ENCODE measurements at places on chromosomes 1 and 21.

- no peak for DNase-seq
Measured at GRCh38 chr1:247906504-247907047, 11.2 kb downstream of the OR2W3 start.

- no peak for DNase-seq
Measured at GRCh38 chr1:2019571-2020309, 595 bp downstream of the GABRD start.

DNA sequence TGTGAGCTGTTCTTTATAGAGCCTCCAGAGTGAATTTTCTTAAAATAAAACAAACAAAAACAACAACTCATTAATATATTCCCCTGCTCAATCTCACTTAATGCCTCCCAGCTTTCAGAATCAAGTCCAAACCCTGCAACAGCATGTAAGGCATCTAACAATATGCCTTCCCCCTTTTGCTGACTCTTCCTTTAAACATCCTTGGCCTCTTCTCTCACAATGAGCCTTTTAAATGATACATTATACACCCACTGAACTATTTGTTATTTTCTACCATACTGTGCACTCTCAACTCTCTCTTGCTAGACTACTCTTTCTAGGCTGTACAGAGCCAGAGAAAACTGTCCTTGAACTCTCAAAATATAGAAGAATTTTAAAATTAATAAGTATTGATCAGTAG lies 115.2 kb upstream of the SNX7 start:
- no peak for DNase-seq

GRCh38 chr1:25642574-25643108 lies 26.1 kb downstream of the MAN1C1 start:
- no peak for DNase-seq

GRCh38 chr1:222454782-222455181 lies 93.1 kb downstream of the HHIPL2 start:
- DNase-seq, result no peak

GRCh38 chr21:43370091-43370658 lies 56.8 kb downstream of the SIK1 start:
- DNase-seq, result no peak

DNA sequence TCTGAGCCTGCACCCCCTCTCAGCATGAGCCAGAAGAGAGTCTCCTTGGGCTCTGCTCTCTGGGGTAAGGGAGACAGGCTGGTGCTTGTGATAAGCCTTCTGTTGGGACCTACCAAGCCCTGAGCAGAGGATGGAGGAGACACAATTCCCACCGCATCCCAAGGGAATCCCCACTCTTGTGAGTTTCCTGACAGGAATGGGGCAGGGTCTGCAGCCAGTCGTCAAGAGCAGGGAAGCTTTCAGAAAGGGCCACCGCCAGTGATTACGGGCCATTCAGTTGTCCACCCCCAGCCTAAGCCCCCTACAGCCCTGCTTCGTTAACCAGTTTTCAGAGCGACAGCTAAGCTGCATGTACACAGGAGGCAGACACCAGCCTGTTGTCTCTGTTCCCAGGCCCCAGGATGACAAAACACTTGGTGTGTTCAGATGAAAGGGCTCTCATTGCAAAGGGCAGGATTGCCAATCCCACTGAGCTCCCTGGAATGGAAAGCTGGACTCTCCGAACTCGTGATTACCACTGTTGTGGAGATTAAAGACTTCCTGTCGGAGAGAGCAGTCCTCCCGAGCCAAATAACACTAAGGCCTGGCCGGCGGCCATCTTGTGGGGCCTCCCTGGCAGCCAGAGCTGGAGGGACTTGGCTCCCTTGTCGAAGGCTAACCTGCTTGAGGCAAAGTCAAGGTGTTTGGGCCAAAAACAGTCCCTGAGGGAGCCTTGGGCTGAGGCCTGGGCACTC lies 37.4 kb upstream of the SLC30A1 start:
- DNase-seq, result no peak

GRCh38 chr1:200369131-200369530 lies 40.7 kb downstream of the ZNF281 start:
- no peak for DNase-seq

DNA sequence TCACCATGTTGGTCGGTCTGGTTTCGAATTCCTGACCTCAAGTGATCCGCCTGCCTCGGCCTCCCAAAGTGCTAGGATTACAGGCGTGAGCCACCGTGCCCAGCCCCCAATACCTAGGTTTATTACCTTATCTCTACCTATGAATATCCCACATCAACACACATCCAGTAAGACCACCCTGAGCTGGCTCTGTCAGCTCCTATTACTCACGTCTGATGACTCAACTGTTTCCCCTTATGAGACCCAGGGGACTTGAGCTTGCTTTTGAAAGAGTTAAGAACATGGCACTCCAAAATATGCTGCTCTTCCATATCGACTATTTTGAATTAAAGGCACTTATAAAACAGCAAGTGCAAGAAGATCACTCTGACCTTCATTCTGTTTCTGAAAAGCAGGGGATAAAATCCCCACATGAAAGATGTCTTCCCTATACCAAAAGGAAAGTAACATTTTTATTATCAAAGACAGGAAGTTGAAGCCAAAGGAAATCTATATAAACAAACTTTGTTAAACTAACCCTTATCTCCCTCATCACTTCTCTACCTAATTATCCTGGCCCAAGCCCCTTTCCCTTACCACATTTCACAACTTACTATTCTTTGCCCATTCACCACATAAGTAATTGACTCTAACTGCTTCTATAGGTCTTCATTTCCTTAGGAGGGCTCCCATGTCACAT lies 41.3 kb upstream of the OSBPL9 start:
- DNase-seq, result no peak

DNA sequence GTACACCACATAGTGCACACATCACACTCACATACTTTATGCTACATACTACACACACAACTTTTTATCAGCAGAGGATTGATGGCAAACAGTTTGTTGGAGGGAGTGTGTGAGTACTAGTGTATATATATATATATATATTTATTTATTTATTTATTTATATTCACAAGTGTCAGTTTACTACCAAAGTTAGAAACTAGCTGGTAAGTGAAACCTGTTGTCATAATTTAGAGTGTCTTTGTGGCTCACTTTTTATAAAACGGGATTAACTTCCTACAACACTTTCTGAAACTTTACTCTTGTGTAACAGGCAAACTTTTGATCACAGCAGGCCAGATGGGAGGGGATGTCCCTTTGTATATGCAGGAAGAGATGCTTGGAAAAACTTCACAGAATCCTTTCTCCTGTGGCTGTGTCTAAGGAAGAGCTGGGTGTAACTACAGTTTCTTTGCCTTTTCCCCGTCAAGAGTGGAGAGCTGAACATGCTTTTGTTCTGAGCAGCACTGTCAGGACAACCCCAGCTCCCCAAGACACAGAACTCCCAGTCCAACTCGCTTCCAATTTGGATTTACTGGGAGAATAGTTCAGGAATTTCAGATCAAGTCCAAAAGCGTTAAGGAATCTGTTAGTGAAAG lies 1.9 kb upstream of the SAMD13 start:
- no peak for DNase-seq

DNA sequence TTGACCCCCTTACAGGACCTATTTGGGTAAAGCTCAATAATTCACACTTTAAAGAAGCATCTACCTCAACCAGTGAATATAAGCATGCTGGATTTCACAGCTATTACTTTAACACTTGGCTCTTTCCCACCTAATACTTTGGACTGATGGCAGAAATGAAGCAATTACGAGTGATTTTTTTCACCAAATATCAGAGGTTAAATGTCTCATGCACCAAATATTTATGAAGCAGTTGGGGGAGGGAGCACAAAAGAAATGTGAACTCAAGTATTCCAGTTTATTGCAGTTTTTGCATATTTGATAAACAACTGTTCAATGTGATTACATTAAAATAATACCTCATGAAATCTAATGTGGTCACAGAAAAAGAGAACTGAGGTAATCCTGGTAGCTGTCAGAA lies 223.6 kb downstream of the LRRC7 start:
- no peak for DNase-seq

GRCh38 chr1:217425422-217425821 lies 205.5 kb downstream of the GPATCH2 start:
- DNase-seq, result no peak

- DNase-seq, result no peak
Measured at GRCh38 chr1:78678324-78678723, 28.7 kb downstream of the IFI44 start.

- DNase-seq, result no peak
Measured at GRCh38 chr1:152111515-152111968, 3.7 kb downstream of the TCHH start.

DNA sequence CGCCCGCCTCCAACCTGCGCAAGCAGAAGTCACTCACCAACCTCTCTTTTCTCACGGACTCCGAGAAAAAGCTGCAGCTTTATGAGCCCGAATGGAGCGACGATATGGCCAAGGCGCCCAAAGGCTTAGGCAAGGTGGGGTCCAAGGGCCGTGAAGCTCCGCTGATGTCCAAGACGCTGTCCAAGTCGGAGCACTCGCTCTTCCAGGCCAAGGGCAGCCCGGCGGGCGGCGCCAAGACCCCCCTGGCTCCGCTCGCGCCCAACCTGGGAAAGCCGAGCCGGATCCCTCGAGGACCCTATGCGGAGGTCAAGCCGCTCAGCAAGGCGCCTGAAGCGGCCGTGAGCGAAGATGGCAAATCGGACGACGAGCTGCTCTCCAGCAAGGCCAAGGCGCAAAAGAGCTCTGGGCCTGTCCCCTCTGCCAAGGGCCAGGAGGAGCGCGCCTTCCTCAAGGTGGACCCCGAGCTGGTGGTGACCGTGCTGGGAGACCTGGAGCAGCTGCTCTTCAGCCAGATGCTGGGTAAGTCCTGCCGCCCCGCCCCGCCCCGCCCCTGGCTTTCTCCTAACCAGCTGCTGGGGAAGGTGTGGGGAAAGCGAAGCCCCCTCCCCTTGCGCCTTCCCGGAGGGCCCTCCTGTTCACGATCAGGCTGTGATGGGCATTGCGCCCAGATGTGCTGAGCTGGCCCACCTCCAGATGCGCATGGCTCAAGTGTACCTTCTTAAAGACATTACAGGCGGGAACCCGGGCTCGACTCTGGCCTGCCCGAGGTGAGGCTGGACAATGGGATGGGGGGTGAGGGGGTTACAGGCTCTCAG lies 110.2 kb downstream of the NAV1 start:
- DNase-seq, result no peak

- DNase-seq, result no peak
Measured at GRCh38 chr1:94942171-94943128, 15.5 kb upstream of the CNN3 start.

- no peak for DNase-seq
Measured at GRCh38 chr21:17572431-17572830, 40.3 kb downstream of the BTG3 start.

DNA sequence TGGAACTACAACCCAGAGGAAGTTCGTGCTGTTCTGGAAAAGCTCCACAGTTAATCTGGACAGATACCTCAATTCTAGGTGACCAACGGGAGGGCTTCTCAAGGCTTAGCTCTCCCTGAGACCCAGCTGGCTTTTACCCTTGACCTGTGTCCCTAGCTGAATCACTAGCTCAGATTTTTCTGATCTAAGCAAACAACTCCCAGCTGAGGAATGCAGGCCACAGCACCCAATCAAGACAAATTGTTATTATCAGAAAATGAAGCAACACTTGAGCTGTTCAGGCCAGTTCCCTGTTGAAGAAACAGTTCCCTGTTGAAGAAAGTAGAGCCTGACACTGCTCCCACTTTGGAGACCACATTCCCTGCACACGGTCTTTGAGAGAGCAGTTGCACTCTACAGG lies 16.0 kb downstream of the DIO1 start:
- no peak for DNase-seq

- DNase-seq, result peak; percentile 67
Measured at GRCh38 chr1:54488065-54488750, 59.8 kb upstream of the ACOT11 start.
